ENCODE measurements at places on chromosomes 13 and 19.
A peak's percentile ranks its signal among the peaks of the same experiment; 100 is the strongest.

- no peak for DNase-seq
Observed at GRCh38 chr19:33426621-33427361, 53.3 kb downstream of the CEBPG start.

GRCh38 chr13:84812078-84812477 is 929.8 kb upstream of the SLITRK1 start:
- DNase-seq, result no peak

- no peak for DNase-seq
Observed at GRCh38 chr13:113550453-113550852, 34.1 kb upstream of the TFDP1 start.

DNA sequence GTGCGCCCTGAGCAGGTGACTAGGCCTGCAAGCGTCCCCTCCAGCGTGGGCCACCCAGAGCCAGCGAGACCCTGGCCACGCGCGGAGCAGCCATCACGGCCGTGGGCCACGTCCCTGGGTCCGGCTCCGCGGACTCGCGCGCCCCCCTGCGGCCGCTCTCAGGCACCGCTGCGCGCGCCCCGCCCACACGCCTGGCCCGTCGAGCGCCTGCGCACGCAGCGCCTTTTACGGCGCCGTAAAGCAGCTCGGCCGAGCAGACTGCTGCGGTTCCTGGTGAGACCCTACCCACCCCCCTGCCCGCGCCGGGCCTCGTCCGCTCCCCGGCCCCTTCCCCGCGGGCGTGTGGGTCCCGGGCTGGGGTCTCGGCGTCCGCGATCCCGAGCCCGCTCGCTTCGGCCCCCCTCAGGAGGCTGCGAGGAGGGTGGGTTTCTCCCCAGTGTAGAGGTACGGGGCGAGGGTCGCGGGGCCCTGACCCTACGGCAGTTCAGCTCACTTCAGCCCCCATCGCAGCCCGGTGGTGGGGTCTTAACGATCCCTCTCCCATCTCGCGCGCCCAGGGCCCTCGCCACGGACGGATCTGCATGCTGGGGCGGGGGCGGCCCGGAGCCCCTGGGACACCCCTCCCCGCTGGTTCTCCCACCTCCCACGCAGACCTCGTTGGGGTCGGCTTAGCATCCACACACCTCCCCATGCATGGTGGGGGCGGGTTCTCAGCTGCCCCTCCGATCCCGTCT is at the start of gene TRAPPC5:
Gene TRAPPC5, plus strand, starts transcription at position 228 of the 734 bp plus-strand sequence. CDS start 1,421 bp downstream, outside the sequence.
- DNase-seq, result peak; percentile 74

- DNase-seq, result no peak
Observed at GRCh38 chr19:3073159-3073563, 10.9 kb upstream of the TLE5 start.

- DNase-seq, result no peak
Observed at GRCh38 chr19:961866-962620, 22.1 kb upstream of the WDR18 start.
